ENCODE measurements at places on chromosomes 1 and 21.

DNA sequence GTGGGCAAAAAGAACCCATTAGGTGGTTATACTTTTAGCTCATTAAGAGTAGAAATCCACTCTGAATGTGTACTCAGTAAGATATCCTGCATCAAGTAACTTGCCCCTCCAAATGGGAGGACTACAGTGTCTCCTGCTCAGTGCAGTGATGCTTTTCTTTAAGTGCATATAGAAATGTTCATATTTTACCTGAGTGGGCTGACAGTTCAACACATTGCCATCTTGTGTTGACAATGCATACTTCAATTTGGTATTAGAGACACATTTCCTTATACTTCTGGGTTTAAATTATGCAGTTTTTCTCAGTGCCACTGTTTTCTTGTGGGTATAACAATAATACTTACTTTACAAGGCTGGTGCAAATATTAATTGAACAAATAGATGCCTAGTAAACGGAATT lies 318.6 kb upstream of the TMPRSS15 start:
- no peak for DNase-seq

DNA sequence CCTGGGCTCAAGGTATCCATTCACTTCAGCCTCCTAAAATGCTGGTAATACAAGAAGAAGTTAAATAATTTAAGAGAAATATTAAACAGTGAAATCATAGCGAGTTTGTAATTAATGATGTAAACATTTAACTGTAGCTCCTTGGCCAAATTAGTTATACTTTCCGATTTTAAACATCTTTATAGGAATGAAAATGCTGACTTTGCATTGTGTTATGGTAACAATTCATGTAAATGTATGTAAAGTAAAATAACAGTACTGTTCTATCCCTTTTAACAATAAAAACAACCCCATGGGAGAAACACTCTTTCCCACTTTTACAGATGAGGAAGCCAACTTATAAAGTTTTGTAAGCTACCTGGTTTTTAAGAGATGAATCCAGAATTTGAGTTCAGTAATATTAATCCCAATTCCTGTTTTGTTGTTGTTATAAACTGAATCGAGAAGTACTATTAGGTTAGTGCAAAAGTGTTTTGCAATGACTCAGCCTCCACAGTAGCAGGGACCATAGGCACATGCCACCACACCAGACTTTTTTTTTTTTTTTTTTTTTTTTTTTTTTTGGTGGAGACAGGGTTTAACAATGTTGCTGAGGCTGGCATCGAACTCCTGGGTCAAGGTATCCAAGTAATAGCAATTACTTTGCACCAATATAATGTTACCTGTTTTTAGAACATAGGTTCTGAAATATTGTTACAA lies 1360.4 kb downstream of the BRINP3 start:
- no peak for DNase-seq

- no peak for DNase-seq
Observed at GRCh38 chr1:214547747-214548146, 3.7 kb downstream of the PTPN14 start.

GRCh38 chr1:219495737-219496408 lies 117.0 kb downstream of the ZC3H11B start:
- DNase-seq: no peak

DNA sequence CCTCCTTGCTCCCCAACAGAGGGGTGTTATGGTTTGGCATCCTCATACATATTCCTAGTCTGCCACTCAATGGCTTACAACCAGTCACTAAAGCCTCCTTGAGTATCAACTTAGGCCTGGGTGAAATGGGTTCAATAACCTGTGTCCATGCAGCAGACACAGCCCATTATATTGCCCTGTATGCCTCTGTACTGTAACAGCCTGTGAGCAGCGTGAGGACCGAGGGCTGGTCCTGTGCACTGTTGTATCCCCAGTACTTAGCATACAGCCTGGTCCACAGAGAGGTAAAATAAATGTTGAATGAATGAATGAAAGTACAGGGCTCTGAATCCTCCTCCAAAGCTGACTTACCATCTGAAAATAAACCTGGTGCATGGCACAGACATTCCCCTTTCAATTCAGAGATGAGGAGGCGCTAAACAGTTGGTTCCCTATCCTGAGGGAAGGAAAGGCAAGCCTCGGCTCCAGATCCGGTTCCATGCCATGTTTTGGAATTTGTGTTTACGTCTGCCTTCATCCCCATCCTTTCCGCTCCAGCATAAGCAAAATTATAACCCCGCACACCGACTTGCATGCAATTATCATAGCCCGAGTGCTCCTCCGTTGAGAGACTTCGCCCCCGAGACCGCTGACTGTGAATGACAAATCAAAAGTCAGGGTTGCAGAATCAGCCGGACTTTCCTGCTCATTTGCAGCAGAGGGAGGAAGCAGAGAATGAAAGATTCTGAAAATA lies 45.0 kb upstream of the DNAJC6 start:
- no peak for DNase-seq

- no peak for DNase-seq
Observed at GRCh38 chr1:15344800-15345704, 64.6 kb upstream of the EFHD2 start.

DNA sequence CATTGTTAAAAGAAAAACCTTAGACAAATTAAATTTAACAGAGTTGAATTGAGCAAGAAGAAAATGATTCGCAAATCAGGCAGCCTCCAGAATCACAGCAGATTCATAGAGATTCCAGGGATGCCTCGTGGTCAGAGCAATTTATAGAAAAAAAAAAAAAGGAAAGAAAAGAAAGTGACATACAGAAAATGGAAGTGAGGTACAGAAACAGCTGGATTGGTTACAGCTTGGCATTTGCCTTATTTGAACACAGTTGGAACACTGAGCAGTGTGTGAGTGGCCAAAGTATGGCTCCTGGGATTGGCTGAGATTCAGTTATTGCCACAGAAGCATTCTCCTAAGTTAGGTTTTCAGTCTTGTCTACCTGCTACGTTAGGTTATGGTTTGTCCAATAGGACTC lies 9.1 kb upstream of the C21orf91 start:
- DNase-seq: no peak
